Peyer's patch (tissue), 4 donors: ENCODE measurements at places on chromosomes 5 and 9. TPM values are rescaled to one million over a fixed set of nuclear protein-coding genes. Genes with fewer than 3 reads are reported as not detected.

- no peak for DNase-seq
These were observed 76.3 kb upstream of the GPBP1 start for GRCh38 chr5:57097526-57097925.

DNA sequence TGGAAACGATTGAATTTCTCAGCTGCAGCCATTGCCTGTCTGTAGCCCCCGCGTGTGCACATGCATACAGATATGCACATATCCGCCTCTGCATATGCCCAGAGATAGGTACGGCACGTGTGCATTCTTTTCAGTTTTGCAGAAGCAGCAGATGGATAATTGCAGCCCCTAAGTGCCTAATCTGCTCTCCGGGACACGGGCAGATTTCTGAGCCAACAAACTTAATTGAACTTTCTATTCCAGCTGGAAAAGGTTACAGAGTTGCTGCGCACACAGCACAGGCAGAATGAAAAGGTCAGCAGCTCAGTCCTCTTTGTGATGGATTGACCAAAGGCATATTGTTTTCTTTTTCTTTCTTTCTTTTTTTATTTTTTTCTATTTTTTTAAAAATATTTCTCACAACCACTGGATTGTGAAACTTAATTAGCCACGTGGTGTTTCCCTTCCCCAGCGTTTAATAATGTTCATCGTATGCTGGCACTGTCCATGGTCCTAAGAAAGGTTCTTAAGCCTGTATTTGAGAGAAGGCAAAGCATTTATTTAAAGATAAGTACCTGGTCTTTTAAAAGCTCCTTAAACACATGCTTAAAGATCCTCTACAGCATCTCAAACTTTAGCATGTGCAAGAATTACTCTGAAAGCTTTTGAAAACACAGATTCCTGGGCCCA lies 270.2 kb upstream of the BRINP1 start:
- DNase-seq = no peak

DNA sequence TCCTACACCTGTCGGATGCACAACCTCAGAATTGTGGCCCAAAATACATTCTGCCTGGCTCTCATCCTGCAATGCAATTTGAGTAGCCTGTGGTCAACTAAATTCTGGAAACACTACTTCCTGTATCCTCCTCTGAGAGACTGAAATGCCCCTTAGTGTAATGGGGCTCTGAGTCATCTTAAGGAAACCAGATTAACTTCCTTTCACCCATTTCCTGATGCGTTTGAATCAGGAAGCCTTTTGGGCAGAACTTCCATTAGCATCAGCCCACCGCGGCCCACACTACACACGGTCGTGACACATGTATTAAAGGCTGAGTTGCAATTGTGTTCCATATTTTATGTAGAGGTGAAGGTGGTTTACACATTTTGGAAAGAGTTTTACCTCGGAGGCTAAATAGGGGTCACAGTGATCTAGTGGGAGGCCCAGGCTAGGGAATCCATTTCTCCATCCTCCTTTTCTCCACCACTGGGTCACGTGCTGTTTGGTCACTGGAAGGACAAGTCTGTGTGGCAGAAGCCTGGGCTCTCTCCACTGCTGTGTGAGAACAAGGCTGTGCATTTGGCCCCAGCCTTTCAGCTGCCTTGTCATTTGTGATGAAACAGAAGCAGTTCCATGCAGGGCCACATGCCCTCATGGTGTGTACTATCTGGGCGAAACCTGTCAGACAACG lies 55.9 kb downstream of the DAP start:
- DNase-seq = no peak

KIF4B gene
- total RNA-seq = not detected

- no peak for DNase-seq
These were observed 32.1 kb downstream of the PTTG1 start for GRCh38 chr5:160453751-160454150.

- DNase-seq = no peak
These were observed 105.2 kb upstream of the IER5L start for GRCh38 chr9:129283291-129283691.

- no peak for DNase-seq
These were observed 284.3 kb downstream of the CCDC171 start for GRCh38 chr9:15837079-15837679.

ENTPD2 gene
- 28.7 TPM for total RNA-seq
